SHP77 treated with DMSO at 0.1 percent for 48 hours (cell line): ENCODE measurements at places on chromosomes 3 and 15.

DNA sequence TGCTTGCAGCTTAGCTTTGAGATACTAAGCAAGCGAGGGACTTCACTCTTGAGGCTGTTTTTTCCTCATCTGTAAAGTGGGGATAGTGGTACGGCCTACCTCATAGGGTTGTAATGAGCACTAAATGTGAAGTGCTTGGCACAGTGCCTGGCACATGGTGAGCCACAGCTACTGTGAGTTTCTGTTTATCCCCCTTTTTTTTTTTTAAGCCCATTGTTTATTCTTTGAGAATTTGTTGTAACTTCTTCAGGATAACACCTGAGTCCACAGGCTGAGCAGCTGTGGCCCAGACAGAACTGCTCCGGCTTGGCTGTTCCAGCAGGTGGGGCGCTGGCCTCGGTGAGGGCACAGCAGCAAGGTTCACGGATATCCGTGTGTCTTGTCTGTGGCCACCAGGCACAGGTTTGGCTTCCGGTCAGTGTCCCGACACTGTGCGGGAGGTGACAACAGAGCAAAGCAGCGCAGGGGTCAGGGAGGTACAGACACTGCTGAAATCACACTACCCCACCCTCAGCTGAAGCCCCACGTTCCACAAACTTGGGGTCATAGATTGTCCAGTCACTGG lies 7.3 kb upstream of the ISG20 start:
- DNase-seq, result no peak

- DNase-seq, result no peak
Observed at GRCh38 chr3:189132231-189132671, 39.5 kb upstream of the TPRG1 start.

DNA sequence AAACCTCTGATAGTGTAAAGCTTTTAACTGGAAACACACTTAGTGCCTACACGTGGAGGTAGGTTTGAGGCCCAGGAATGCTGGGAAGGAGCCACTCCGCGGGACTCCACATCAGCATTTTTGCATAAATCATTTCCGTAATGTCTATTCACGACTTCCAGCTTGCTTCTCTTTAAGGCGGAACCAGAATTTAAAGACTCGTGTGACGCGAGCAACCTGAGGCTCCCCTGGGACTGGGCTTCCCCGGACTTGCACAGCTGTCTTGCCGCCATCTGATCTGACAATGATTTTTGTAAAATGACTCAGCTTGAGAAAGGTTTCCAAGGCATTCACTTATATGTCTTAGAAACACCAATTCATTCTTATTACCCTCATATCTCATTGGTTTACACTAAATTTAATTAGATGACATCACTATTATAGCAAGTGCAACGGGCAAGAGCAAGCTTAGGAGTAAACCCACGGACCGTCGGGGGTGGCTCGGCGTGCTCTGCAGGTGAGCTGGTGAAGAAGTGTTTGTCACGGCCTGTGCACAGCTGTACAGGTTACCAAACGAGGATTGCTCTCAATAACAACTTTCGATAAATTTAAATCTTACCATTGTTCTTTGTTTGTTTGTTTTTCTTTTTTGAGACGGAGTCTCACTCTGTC lies 95.2 kb downstream of the CHSY1 start:
- no peak for DNase-seq

GRCh38 chr3:377158-377561 lies 180.6 kb downstream of the CHL1 start:
- DNase-seq, result peak; percentile 16

- no peak for DNase-seq
Observed at GRCh38 chr3:151345859-151346258, 16.5 kb upstream of the P2RY13 start.

DNA sequence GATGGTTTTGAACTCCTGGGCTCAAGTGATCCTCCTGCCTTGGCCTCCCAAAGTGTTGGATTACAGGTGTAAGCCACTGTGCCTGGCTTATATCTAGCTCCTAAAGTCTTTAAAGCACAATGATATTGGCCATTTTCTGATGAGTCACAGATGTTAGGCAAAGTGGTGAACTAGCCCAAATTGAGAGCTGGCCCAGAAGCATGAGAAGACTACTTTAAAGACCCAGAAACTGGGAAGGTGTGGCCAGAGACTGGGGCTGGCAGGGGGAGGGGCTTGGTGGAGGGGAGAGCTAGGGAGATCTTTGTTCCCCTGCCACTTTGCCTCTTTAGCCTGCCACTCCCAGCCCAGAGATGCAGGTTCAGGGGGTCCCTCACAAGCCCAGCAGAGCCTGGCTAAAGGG lies 21.6 kb downstream of the CHRNA3 start:
- DNase-seq, result no peak

DNA sequence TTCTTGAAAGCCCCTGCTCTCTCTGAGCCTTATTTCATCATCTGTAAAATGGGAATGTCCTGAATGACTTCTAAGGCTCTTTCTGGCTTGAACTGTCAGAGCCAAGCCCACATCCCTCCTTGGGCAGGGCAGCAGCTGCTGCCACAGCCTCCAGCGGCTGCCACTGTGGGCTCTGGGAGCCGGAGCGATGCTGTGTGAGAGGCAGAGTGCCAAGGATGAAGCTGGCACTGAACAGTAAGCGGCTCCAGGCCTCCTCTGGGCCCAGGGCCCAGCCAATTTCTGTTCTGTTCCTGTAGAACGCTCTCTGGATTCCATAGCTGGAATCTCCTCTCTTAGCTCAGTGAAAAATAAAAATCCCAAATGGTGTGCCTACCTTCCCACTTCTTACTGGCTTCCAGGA lies 4.4 kb downstream of the CPLX3 start:
- DNase-seq, result no peak
